Posterior cingulate gyrus (tissue), 11 donors: ENCODE measurements at places on chromosomes 3 and 15.

- no peak for DNase-seq
Observed at GRCh38 chr15:64948916-64949315, 37.2 kb downstream of the ANKDD1A start.

- DNase-seq = no peak
Observed at GRCh38 chr15:27238707-27239423, 267.9 kb downstream of the GABRG3 start.

GRCh38 chr3:142690613-142691012 lies 33.2 kb upstream of the TRPC1 start:
- no peak for DNase-seq

GRCh38 chr3:184563941-184564684 lies 2.5 kb downstream of the EPHB3 start:
- no peak for DNase-seq

DNA sequence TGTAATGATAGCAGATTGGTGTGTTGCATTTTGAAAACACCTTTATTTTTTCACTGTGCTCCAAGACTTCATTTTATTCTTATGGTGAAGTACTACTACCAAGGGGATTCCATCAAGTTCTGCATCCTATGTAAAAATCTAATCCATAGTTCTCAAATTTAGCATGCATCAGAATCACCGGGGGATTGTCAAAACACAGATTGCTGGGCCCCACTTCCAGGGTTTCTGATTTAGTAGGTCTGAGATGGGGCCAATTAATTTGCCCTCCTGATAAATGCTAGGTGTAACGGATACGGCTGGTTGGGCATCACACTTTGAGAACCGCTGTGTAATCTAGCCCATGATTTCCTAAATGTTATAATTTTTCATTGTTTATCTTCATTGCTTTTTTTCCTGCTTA lies 692 bp downstream of the ZWILCH start:
- no peak for DNase-seq

DNA sequence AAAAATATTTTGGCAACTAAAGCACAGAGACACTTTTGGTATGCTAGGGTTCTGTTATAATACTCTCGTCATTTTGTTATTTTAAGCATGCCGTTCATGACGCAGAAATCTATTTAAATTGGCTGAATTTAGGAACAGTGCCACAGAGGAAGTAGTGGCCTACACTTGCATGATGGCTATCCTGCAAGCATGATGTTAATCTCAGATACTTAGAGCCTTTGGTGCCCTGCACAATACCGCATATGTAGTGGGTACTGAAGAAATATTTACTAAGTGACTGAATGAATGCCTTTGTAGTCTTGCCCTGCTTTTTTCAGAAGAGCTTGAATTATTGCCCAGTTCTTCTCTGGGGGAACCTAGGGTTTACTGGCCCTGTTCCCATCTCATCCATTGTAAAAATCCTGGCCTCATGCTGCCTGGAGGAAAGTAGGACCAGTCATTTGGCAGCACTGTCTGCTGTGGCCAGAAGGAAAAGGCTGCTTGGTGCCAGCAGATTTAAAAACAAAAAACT lies 79.0 kb downstream of the SERPINI1 start:
- peak; percentile 40 for DNase-seq

DNA sequence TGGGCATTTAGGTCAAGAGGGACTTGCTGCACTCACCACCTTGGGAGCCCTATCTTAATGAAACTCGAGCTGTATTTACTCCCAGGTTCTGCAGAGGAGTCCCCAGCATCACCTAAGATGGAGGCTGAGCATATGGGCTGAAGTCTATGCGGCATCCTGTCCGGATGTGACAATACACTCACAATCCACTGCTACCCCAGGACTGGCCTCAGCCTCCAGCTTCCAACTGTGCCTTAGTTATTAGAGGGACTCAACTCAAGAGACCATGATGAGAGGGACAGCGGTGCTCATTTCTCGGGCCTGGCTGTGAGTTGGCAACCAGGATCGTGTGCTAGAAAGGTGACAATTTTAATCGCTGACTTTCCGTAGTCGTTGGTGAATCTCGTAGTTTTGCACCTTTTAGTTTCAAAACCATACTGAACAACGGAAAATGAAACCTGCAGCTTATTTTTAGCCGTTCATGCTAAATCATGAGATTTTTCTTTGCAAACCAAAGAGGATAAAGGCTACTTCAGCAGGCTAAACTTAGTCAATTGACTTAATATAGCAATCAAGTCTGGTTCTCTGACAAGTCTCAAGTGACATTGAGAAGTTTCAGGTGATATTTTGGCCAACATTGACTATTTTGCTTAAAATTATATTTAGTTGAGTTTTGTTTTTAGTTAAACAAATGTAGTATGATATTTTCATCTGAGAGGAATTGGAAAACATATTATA lies 11.1 kb downstream of the ZBTB38 start:
- no peak for DNase-seq

DNA sequence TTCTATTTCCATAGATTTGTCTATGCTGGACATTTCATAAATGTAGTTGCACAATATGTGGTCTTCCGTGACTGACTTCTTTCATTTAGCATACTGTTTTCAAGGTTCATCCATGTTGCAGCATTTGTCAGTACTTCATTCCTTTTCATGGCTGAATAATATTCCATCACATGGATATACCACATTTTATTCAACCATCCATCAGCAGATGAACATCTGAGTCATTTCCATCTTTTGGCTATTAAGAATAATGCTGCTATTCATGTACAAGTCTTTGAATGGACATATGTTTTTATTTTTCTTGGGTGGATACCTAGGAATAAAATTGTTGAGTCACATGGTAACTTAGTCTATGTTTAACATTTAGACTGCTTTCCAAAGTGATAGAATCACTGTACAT lies 99.3 kb upstream of the RAD18 start:
- no peak for DNase-seq

DNA sequence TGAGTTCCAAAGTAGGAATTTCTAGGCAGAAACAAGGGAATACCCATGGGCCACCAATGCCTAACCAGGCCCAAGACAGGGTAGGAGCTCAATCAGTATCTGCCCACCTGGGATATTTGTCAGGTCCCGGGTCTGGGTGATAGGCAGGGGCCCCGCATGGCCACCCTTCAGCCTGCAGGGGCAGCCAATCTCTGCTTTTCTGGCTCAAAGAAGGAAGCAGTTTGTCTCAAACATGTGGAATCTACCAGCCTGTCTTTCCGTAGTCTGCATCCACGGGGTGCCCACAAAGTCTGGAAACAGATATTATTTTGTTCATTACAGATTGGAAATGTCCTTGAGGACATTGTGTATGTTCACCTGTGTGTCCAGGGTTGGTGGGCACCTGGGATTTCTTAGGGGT lies 56.2 kb downstream of the CEMIP start:
- DNase-seq = no peak

- no peak for DNase-seq
Observed at GRCh38 chr3:122510878-122511535, 3.7 kb downstream of the KPNA1 start.

DNA sequence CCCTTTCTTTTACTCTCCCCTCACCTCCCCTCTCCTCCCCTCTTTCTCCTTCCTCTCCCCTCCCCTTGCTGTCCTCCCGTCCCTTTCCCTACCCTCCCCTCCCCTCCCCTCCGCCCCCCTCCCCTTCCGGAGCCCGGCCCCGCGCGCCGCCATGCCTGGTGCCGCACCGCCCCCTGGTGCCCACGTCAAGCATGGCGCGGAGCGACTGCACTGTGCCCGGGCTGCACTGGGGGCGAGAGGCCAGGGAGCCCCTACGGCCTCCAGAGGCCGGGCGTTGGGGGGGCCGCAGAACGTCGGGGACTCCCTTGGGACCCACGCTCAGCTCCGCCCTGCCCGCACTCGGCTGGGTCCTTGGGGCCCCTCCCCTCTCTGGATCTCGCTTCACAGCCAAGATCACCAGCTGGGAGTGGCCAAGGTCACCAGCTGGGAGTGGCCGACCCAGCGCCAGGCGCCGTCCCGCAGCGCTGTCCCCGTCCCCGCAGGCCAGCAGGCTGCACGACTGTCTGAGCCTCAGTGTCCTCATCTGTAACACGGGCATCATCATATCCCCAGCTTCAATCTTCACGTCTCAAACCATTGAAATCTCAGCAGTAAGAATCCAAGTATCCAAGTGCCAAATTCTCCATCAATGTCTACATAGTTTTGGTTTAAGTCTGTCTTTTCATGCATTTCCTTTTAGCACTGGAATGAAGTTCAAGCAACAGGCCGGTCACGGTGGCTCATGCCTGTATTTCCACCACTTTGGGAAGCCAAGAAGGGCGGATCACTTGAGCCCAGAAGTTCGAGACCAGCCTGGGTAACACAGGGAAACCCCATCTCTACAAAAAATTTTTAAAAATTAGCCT lies 42.5 kb downstream of the TPRA1 start:
- DNase-seq = peak; percentile 73
